Upper lobe of right lung (tissue), 1 donor: ENCODE measurements at places on chromosomes 6 and 20.
A peak's percentile ranks its signal among the peaks of the same experiment; 100 is the strongest.

DNA sequence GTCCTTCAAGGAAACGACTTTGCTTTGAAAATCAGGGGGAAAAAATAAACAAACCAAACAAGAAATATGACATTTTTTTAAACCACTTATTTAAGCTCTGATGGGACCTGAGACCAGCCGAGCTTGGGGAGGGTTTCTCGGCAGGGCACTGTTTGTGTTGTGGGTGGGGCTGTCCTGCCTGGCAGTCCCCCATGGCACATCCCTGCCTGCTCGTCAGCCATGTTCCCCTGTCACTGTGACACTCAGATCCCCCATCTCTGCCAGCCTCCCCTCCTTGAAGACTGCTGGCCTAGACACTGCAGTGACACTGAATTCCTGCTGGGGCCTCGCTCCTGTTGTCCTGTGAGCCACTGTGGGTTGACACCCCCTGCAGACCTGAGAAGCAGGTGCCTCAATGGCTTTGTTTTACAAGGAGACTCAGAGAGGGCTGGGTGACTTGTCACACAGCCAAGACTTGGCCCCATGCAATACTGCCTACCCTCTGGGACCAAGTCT is 95.1 kb upstream of the PTPN1 start:
- DNase-seq = peak; percentile 84

DNA sequence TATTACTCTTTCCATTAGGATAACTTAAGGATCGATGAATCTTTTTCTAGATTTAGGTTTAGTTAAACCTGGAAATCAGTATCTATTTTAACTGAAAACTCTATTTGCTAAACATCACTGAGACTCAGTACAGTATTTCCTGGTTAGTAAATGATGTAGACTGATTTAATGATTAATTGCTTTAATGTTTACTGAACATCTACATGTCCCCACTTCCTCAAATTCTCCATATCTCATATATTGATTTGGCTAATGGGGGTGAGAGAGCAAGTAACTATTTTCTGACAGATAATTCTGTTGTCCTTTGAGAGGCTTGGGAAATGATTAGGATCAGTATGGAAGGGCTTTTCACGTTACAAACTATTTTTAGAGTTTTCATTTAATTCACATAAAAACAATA is 10.3 kb downstream of the MKKS start:
- no peak for DNase-seq

- DNase-seq = no peak
Measured at GRCh38 chr6:63819831-63820230, 184.2 kb downstream of the PHF3 start.

- DNase-seq = no peak
Measured at GRCh38 chr6:20538907-20539306, 4.7 kb downstream of the CDKAL1 start.

DNA sequence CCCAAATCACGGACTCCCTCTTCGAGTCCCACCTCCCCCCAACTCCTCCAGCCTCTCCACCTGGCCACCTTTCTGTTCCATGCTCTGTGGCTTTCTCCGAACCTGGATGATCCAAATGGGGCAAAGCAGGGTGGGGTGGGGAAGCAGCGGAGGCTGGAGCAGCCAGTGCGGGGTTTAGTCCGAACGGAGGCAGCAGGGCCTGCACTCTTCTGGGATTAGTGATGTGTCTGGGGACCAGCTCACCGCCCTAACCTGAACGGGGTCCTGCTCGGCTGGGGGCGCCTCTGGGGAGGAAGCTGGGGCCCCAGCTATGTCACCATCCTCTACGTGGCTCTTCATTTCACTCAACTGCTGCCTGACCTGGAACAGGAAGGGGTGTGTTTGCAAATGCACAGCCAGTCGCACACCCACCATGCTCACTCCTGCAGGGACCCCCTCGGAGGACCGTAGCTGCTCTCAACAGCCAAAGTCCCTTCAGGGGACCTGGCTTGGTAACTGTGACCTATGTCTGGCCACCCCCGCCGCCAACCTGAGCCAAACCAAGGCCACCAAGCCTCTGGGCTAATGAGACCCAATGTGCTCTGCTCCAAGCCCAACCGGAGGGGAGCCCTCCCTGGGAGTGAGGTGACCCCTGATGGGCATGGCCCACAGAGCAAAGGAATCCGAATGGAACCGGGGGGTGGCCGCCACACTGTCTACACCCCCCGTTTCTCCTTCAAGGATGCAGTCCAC is 46.8 kb downstream of the DSTN start:
- DNase-seq = peak; percentile 61
